ENCODE measurements at places on chromosomes 12 and 14. TPM values are rescaled to one million over a fixed set of nuclear protein-coding genes. Genes with fewer than 3 reads are reported as not detected.

DNA sequence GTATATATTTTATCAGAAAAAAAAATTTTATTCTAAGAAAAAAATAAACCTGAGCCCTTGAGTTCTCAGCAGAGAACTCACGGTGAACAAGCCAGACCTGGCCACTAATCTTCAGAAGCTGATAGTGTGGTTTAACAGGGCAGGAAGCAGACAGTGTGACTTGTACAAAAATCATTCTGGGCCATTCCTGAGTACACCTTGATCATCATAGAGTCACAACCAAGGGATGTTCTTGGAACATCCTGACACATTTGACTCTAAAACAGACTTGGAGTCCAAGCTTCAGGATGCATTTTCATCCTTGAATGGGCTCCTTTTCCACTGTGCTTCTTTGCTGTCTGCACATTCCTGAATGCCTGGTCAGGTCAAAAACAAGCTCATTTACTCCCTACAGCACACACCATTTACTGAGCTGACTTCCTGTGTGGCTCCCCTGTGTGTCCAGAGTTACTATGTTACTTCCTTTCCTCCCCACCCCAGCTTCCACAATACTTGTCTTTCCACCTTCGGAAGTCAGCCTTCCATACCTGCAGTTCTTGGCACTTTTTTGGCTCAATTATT lies 112.0 kb downstream of the ANO6 start:
- no peak for DNase-seq

KRT6A gene
- not detected for total RNA-seq

- DNase-seq, result peak; percentile 91
Observed at GRCh38 chr12:124940393-124941169, 26.1 kb upstream of the UBC start.

DNA sequence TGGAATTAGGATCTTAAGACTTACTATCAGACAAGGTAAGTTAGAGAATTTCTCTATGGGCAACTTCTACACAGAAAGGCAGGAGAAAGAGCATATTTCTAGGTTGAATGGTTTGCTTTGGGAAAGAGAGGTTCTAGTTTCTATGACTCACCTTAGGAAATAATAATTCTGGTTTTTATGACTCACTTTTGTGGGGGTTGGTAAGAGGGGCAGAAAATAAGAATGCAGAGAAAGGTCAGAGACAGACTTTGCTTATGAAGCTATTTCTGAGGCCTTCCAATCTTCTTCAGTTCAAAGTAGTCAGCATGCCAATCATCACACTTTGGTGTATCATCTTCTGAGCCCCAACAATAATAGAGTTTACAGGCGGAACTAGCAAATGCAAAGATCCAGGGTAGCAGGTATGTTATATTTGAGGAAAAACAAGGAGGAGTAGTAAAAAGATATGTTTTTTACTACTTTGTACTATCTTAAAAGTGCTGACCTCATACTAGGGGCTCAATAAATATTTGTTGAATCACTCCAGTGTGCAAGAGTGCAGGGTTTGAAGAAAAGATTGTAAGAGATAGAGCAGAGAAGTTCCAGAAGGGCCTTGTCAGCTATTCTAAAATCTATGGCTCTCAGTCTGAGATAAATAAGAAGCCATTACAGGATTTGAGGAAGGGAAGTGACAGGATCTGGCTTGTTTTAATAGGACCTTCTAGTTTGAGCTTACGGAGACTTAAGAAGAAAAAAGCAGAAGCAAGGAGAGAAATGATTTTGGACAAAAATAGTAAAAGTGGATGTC lies 56.7 kb upstream of the LRFN5 start:
- no peak for DNase-seq

Measured in gastrocnemius medialis (tissue), 4 donors.